ENCODE measurements at places on chromosomes 16 and 17.

DNA sequence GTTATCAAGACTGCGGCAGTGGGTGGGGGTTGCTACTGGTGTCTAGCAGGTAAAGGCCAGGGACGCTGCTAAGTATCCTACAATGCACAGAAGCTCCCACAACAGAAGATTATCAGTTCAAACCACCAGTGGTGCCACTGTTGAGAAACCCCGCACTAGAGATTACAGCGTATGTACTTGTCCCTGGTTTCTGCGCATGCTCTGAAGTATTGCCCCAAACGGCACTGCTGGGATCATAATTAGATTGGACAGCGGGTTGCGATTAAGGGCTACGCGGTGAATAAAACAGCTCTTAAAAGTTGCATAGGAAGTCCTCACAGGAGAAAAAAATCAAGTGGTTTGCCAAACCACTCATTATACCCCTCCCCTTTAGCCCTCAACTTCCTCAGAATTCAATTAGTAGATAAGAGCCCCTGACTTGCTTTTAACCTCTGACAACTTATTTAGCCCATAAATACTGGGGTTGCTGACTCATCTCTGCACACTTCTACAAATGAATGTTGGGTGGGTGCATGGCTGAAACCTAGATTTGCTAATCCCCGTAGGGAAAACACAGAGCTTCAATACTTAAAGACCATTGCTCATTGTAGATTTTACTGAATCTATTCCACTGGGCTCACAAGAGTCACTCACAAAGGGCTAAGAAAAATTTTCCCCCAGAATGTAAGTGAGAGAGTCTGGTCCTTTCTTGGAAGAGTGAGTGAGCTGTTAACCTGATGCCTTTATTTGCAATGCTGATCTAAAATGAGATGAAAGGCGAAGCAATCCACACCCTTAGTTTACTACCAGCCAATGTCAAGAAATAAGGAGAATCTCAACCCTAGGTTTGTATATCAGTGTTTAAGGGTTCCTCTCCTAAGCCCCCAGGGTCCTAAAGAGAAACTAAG lies 91.8 kb downstream of the RGS9 start:
- DNase-seq: peak; percentile 55

- DNase-seq: no peak
Observed at GRCh38 chr16:27258241-27258734, 10.3 kb downstream of the NSMCE1 start.

DNA sequence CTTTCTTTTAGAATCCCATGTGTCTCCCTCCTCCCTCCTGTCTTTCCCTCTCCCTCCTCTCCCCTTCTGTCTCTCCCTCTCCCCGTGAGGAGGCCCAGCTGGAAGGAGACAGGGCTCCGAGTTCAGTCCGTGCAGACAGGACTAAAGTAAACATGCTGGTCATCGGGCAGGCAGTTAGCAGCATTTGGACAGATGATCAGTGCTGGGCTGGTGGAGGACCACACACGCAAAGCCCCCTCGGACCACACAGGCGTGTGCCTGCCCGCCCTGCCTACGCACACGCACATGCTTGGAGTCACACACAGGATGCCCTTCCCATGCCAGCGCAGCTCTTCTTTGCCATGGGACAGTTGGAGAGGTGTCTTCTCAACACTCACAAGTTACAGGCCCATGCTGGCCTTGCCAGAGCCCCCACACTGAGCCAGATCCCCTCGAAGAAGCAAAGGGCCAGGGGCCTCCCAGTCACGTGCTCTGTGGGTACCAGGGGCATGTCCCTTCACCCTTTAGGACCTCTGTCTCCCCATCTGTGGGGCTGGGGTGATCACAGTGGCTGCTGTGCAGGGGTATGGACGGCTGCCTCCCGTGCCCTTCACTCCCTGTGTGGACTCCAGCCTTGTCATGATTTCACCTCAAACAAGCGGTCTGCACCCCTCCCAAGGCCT lies 215.7 kb upstream of the FOXF1 start:
- DNase-seq: no peak

GRCh38 chr16:66382171-66382965 lies 15.9 kb downstream of the CDH5 start:
- no peak for DNase-seq

GRCh38 chr17:41647940-41648410 lies 23.6 kb upstream of the KRT17 start:
- DNase-seq: peak; percentile 90

GRCh38 chr16:2975161-2975795 lies 5.0 kb downstream of the PKMYT1 start:
- no peak for DNase-seq
